ENCODE measurements at places on chromosomes 1 and 21.

DNA sequence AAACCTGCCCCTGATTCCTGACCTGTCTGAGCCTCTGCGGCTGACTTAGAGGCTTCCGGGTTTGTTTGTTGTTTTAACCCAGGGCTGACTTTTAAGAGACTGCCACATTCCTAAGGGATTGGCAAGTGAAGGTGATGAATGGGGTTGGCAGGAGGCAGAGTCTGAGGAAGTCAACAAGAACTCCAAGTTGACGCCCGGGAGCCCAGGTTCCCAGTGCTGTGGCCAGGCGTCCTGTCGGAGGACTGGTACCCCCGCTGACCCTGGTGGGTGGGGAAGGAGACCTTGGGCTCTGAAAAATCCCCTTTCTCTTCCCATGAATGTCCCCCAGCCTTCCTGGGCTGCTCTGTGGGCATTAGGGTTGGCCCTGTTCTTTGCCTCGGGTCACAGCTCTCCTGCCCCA, 19.7 kb upstream of the EPS8L3 start:
- no peaks in the 10 kb centered on the region for H3K27me3 ChIP-seq
- DNase-seq = peak; percentile 7
- H3K4me3 ChIP-seq = no peak overlapping the region
- H3K36me3 ChIP-seq = no peaks in the 10 kb centered on the region

- H3K4me3 ChIP-seq = no peak overlapping the region
Measured at GRCh38 chr1:168468822-168469221, 75.0 kb downstream of the XCL2 start.

- H3K4me3 ChIP-seq = no peak overlapping the region
- no peaks in the 10 kb centered on the region for H3K4me1 ChIP-seq
- no peaks in the 10 kb centered on the region for H3K36me3 ChIP-seq
- no peak overlapping the region for H3K27ac ChIP-seq
Measured at GRCh38 chr1:175744833-175745232, 1.4 kb upstream of the TNR start.

DNA sequence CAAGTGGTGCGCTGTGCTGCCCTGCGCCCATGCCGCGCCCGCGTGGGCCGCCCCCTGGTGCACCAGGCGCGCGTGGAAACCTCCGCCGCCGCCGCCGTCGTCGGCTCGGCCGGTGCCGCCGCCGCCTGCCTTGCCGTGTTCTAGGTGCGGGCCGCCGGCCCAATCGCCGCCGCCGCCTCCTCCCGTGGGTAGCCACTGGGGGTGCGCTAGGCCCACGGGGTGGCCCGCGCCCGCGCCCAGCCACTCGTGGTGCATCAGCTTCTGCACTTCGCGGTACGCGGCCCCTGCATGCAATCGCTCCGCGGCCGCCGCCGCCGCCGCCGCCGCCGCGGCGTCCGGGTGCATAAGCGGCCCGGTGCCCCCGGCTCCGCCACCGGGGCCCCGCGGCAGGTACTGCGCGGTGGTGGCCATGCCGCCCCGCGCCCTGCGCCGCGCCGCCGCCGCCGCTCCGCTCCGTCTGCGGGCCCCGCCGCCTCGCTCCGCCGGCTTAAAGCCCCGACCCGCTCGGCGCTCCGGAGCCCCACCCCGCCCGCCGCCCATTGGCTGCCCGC, at the start of gene POU3F1:
POU3F1 (minus strand) TSS at position 461 of the 551 bp plus-strand sequence; CDS start at position 411, 50 bp downstream.
- H3K27me3 ChIP-seq = peaks cover 62% of the 10 kb centered on the region
- no peak for DNase-seq
- peak within 1 kb of the TSS; percentile 65 for H3K4me3 ChIP-seq
- no peak within 1 kb of the TSS for H3K27ac ChIP-seq
- no peaks in the 10 kb centered on the region for H3K36me3 ChIP-seq

DNA sequence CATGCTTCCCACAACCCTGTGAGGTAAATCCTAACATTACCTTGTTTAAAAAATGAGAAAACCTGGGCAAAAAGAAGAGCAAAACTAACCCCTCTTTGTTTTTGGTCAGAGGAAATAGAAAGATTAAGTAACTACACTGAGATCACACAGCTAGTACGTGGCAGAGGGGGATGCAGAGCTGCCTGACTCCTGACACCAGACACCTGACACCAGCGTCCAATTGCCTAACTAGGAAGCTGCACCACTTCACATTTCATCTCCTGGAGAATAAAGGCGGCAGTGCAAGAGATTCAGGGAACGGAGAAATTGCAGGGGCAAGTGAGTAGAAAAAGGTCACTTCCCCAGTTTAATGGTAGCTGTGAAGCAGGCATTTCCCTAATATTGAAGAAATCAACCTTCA, 229.3 kb upstream of the PTBP2 start:
- no peak for DNase-seq
- H3K4me3 ChIP-seq = no peak overlapping the region
- H3K4me1 ChIP-seq = no peaks in the 10 kb centered on the region
- no peak overlapping the region for H3K27ac ChIP-seq

DNA sequence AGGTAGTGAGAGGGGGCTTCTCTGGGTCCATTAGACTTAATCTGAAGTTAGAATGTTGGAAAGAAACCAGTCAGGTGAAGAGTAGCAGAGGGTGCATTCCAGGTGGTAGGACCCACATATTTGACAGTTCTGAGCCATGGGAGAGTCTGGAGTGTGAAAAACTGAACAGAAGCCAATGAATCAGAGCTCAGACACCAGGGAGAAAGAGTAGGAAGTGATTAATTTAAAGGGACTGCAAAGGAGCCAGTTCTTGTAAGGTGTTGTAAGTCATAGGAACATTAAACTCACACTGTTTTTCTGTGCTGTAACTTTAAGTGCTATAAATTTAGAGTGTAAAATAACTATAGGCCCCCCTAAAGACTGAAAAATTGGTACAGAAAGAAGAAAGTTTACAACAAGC, 5.9 kb upstream of the DHX9 start:
- no peaks in the 10 kb centered on the region for H3K4me1 ChIP-seq
- no peaks in the 10 kb centered on the region for H3K36me3 ChIP-seq
- no peaks in the 10 kb centered on the region for H3K27me3 ChIP-seq
- no peak overlapping the region for H3K4me3 ChIP-seq

GRCh38 chr1:55285834-55286233, 70.7 kb upstream of the USP24 start:
- H3K4me1 ChIP-seq = no peaks in the 10 kb centered on the region
- no peak for DNase-seq
- H3K36me3 ChIP-seq = no peaks in the 10 kb centered on the region
- H3K4me3 ChIP-seq = no peak overlapping the region

Measured in heart right ventricle (tissue), 16 donors.